ENCODE measurements at places on chromosomes 3 and 15.

DNA sequence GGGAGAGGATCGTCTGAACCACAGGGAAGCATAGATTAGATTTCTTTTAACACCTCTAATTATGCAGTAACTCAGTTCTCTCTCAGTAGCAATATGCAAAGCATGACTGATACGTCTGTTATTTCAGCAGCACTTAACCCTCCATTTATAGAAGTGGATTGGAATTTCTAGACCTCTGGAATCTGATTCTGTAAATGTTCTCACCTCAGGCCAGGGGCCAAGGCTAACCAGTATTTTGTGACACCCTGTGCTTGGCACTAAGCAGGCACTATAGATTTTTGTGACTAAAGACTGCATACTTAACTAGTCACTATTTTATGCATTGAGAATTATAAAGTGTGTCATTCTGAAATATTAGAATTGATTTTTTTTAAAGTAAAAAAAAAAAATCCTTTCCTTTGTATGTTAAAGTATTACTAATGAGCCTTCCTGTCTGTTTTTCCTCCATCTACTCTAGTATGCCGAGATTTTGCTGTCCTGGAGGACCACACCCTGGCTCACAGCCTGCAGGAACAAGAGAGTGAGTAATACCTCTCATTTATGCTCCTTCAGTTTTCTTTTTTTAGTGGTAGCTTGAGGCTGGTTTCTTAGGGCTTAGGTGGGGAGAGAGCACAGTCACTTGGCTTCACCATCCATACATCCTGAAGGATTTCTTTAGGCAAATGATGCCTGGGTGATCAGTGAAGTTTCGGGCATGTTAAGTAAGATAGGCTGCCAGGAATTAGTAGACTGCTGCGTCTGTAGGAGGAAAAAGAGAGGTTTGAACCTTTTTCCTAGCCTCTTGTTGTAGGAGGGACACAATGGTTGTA is 26.5 kb upstream of the UTS2B start:
- DNase-seq = no peak

GRCh38 chr3:31469385-31469784 is 63.3 kb upstream of the STT3B start:
- DNase-seq = no peak

GRCh38 chr3:115825046-115825445 is 201.7 kb downstream of the GAP43 start:
- DNase-seq = no peak

- DNase-seq = no peak
Measured at GRCh38 chr3:150623945-150624344, 20.8 kb downstream of the SELENOT start.

GRCh38 chr15:39040861-39041260 is 476.2 kb upstream of the RASGRP1 start:
- no peak for DNase-seq

DNA sequence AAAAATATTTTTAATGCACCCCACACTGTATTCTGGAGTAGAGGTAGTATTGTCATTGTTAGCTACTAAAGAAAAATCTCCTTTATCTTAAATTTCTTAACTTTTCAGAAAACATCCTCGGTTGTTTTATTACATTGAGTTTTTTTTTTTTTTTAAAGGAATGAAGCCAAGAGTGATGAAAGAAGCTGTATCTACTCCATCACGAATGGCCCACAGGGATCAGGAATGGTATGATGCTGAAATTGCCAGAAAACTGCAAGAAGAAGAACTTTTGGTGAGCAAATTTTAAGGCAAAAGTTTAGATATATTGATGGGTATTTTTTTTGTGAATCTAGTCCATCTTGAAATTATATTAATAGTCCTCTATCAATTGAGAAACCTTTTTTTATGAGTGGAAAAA is 49.7 kb upstream of the UTS2B start:
- no peak for DNase-seq

DNA sequence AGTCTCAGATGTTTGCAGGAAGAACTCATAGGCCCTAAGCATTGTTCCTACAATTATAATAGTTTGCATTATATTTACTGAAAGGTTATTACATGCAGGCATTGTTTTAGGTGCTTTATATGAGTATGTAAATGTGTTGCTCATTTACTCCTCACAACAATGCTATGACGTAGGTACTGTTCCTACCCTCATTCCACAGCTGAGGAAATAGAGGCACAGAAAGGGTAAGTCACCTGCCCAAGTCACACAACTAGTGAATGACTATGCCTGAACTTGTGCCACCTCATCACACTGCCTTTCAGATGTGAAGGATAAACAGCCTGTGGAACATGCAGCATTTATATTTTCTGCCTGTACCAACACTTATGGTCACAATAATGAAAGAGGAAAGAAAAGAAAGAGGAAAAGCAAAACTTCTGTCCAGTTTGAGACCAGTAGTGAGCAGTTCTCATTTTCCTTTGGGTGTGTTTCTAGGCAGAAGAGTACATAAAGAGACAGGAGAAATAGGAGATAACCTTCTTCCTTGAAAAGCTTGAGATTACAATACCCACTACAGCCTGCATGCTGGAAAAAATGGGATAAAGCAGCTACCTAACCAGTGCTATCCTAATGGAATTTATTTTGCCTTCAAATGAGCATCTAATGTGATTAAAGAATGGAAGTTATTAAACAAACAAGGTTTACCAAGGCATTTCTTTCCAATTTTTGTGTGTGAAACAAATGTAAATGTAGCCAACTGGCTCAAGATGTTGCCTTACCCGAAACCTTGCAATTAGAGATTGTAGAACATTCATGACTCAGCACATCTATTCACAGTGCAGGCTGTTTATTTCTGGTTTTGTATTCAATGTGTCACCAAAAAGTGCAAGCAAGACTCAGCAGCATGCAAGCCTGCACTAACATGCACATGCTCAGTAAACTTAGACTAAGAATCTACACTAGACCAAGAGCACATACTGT is 20.5 kb upstream of the ENTPD3 start:
- DNase-seq = no peak

DNA sequence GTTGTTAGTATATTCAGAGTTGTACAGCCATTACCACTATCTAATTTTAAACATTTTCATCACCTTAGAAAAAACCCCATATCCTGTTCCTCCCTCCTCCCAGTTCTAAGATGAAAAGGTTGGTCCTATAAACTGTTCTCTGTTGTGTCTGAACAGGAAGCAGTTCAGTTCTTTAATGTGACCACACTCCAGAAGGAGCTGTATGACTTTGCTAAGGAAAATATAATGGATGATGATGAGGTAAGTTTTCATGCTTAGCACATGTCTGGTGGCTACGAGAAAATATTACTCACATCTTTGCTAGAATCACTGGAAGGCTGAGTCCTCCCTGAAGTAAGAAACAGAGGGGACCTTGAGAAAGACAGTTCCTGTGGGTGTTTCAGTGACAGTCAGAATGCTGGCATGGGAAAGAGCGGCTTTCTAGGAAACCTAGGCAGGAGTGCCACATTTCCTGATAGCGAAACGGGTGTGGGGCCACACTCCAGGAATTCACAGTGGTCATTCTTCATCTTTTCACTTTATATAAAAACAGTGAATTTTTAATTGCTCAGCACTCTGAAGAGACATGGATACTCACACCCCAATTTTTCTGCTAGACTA is 20.3 kb downstream of the CRTAP start:
- no peak for DNase-seq

GRCh38 chr3:16890597-16891333 is 6.0 kb downstream of the PLCL2 start:
- DNase-seq = no peak

DNA sequence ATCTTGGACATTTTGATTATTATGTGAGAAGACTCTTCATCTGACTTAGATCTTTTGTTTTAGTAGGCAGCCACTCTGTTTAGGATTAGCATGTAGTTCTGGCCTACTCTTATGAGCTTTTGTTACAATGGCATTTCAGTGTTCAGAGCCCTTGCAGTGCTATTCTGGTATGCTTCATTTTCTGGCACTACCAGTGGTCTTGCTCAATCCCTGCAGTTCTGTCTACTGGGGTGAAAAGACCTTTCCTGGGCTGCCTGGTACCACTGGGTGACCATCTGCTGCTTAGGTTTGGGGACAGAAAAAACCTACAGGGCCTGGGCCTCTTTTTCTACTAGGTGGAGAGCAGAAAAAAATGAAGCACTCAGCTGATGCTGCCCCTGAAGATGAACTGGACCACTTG is 42.5 kb downstream of the IL16 start:
- DNase-seq = no peak

GRCh38 chr3:133426721-133427120 is 26.9 kb downstream of the BFSP2 start:
- DNase-seq = no peak

DNA sequence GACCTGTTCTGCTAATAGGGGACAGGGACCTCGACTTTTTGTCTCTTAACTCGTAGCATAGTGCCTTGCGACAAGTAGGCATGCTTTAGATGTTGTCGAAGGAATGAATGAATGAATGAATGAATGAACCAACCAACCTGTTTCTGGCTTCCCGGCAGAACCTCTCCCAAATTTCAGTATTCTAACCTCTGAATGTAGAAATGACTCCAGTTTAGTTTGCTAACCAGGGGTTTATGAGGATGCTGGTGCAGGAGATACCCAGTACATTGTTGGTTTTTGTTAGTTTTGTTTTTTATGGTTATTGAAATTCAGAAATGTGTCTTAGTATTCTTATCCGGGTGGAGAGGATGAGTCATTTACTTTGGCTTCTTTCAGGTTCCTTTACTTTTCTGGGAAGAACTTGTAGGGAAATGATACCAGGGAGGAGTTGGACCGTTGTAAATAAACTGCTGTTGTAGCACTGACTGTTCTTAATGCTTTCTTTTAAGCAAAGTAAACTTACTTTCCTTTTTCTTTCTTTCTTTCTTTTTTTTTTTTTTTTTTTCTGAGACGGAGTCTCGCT is 29.6 kb upstream of the EHHADH start:
- no peak for DNase-seq

GRCh38 chr3:61454801-61455200 is 106.6 kb upstream of the PTPRG start:
- DNase-seq = no peak

GRCh38 chr3:69741032-69741767 is 1.9 kb downstream of the MITF start:
- DNase-seq = no peak

DNA sequence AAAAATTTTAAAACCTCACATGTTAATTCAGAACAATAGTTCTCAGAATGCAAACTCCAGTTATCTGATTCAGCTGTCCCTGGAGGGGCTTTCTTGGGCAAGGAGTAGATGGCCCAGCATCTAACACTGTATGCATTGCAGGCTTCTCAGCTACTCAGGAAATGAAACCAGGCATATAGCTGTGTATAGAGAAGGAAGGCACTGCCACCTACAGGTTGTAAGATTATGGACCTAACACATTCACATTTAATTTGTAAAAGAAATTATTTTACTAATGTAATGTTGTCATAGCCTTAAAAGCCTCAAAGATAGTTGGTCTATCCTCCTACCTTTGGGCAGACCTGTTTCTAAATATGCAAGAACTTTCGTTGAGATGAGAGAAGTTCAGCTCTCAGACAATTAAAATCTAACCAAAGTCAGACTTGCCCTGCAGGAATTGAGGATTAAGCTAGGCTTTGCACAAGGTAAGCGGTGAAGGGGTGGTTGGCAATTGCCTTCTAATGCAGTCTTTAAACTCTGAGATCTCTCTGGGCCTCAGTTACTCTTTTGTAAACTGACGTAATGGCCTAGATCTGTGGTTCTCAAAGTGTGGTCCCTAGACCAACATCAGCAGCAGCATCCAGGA is 132.8 kb upstream of the SLC24A5 start:
- no peak for DNase-seq

DNA sequence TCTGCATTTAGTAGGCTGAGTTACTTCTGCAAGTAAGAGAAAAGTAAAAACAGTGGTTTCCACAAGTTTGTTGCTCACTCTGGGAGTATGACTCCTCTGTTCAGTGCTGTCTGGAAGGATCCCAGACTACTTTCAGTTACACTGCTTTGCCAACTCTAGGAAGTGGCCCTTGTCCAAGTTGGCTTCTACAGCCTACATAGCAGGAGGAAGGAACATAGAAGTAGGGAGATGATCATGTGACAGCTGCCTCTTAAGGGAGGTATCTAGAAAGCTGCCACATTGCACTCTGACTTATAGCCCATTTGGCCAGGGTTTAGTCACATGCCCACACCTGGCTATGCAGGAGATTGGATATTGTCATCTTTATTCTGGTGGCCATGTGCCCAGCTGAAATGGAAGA is 298.1 kb downstream of the NSUN3 start:
- DNase-seq = no peak

DNA sequence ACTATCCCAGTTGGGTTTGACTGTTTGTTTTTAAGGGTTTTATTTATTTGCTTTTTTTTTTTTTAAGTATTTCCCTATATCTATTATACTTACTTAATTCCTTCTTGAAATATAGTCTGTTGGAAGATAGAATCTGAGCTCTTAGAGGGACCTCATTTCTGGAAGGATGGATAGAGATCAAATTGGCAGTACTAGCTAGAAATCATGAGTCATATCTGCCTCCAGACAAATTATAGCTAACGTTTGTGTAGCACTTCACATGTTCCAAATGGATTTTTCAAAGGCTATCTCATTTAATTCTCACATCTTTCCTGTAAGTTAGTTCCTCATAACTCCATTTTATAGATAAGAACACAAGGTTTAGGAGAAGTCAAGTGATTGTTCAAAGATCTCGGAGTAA is 384.7 kb downstream of the ZIC1 start:
- no peak for DNase-seq

DNA sequence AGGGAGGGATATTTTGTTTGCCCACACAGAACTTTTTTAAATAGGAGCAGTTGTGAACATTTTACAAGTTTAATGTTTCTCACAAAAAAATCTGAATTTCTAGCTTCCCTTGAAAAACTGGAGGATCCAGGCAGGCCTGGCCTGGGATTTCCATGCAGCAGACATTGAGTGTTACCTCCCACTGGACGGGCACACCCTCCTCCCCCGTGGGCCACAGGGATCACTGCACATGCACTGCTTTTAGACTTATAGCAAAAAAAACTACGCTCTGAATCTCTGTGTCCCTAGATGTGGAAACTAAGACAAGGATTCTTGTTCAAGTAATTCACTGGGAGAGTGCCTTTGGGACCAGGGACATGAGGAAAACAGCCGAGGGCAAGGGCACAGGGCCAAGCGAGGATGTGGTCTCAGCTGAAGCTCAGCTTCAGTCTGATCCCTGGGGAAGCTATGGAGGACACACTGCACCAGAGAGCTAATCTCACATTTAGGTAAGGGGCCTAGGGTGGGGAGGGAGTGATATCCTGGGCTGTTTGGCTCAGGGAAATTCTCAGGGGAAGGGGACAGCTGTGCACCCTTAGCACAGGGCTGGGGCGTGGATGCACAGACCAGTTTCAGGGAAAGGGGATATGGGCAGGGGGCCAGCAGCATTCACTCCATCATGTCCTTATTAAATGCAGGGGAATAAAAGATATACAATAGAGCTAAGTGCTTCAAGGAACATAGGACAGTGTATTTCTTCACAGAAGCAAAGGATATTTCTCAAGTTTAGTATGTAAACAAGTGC is 46.0 kb downstream of the FSIP1 start:
- no peak for DNase-seq

DNA sequence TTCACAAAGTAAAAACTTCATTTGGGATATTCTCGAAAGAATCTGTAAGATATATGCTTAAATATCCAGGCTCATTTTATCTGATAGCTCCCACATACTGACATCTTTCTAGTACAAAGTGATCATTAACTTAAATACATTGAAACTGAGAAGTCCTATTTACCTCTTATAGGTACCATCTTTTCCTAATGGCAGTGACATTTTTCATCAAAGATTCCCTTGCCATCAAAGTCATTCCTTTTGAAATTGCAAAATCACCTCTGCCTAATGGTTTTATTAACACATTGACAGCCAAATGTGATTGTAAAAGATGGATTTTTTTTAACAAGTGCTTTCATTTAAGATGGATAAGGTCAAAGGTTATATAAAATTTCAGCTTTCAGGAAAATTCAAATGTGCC is 346.6 kb downstream of the MFSD1 start:
- no peak for DNase-seq
